NCI-H774 (cell line): ENCODE measurements at places on chromosomes 7 and 10.

GRCh38 chr7:151085691-151086620 lies at the start of gene AGAP3:
Gene AGAP3 (plus strand): TSS chr7:151086475. CDS start chr7:151086742, 267 bp downstream.
- DNase-seq = peak; percentile 81

DNA sequence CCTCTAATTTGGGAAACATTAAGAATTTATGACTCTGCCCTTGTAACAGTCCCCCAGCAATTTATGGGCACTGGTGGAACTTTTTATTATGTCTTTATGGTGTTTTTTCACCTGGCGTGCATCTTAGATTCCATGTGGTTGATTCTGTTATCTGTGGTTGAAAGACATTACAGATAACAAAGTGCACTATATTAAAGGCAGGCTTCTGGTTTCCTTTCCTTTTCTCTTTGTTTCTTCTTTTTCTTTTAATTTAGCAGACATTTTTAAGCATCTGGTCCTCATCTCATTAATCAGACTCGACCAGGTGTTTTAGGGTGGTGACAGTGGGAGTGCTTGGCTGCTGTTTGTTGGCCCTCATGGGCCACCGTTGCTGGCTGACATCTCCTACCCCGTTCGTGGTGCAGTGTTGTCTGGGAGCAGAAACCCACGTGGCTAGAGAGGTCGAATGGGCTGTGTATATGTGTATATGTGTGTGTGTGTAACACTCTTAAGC lies 77.4 kb downstream of the LRMDA start:
- DNase-seq = no peak

DNA sequence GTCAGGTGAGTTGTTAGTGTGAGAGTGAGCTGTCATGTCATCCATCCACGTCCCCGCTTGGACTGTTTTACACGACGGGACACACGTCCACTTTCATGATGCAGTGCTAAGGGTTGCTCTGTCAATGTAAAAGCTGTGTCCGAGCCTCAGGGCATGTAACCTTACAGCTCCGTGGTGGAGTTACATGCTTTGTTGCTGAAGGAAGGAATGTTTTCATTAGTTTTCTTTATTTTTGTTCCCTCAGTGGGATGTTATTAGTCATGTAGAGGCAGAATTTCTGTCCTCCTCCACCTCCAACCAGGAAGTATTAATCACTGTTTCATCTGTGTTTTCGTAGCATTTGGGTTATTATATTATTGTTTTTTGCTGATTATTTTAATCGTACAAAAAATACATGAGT lies 88.6 kb downstream of the NRG3 start:
- no peak for DNase-seq

- DNase-seq = peak; percentile 86
Measured at GRCh38 chr7:20786779-20787659, at the start of gene SP8. Gene SP8 (minus strand): TSS chr7:20786886. CDS start chr7:20786798, 88 bp downstream.

DNA sequence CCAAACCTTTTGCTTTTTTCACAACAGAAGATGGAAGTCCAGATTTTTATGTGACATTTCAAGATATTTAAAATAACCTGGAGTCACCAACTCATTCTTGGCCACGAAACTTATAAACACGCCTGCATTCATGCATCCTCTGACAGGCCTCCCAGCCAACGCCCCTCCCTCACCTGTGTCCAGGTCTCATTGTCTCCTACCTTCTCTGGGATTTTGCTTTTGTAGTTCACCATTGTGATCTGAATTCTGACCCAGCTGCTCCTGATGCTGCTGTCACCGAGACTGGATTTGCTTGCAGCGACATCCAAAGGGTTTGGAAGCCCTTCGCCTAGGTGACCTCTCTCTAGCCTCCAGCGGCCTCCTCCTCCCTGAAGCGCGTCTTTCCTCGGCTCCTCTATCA lies 10.8 kb downstream of the ZNF467 start:
- DNase-seq = no peak

DNA sequence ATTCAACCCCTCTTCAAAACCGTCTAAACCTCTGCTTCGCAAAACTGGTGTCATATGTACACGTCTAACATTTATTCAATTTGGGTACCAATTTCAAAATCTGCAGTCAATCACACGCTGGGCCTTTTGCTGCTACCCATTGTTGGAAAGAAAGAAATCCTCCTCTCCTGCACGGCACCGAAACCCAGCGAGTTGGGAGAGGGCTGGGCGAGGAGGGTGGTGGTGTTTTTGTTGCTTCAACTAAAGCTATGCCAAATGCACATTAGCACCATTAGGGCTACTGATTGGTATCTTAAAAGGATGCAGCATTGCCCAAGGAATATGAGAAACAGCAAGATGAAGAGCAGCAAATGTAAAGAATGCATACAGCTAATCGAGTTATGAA lies 7.8 kb downstream of the EBF3 start:
- no peak for DNase-seq

DNA sequence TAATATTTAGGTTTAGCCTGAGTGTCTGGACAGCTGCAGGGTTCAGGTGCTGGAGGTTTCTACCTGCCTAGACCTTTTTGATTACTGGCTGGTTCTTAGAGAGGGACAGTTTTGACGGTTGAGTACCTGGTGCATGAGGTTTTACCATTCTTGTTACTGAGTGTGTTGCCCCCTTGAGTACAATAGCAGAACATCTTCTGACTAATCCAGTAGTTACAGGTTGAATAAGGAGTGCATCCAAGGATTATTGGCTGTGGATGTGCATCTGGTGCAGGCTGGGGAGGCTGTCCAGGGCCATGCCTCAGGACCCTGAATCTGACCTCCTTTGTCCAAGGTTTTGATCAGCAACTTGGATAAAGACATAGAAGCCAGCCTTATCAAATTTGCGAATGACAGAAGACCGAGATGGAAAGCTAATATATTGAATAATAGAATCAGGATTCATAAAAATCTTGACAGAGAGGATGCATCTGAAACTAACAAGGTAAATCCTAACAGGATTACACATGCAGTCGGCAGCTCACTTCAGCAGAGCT lies 23.1 kb downstream of the PLPP4 start:
- DNase-seq = no peak

GRCh38 chr10:35890676-35891495 lies 248.8 kb upstream of the FZD8 start:
- DNase-seq = no peak

GRCh38 chr10:606762-607544 lies 82.5 kb downstream of the DIP2C start:
- DNase-seq = no peak

GRCh38 chr7:74038194-74038961 lies 10.4 kb downstream of the ELN start:
- no peak for DNase-seq

DNA sequence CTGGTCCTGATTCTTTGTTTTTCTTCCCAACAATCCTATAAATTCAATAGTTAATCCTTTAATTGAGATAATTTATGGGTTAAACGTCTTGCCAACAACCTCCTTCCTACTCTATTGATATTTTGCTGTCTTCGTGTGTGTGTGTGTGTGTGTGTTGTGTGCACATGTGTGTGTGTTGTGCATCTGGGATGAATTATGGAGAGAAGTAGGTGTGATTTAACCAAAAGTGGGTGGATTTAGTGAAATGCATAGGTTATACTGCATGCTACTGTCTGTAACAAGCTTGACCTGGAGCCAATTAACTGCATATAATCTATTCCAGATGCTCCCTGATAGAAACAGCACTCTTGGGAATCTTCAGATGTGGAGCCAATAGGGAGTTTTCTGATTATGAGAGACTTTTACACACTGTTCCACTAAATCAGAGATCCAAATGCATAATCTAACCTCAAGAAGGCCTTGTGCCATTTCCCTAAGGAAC lies 61.2 kb downstream of the SEMA3D start:
- no peak for DNase-seq

GRCh38 chr7:116571037-116571436 lies 46.2 kb downstream of the CAV1 start:
- DNase-seq = no peak

DNA sequence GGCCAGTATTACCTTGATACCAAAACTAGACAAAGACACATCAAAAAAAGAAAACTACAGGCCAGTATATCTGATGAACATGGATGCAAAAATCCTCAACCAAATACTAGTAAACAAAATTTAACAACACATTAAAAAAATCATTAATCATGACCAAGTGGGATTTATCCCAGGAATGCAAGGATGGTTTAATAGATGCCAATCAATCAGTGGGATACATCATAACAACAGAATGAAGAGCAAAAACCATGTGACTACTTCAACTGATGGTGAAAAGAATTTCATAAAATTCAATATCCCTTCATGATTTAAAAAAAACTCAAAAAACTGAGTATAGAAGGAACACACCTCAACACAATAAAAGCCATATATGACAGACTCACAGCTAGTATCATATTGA lies 25.2 kb upstream of the UBN2 start:
- no peak for DNase-seq

DNA sequence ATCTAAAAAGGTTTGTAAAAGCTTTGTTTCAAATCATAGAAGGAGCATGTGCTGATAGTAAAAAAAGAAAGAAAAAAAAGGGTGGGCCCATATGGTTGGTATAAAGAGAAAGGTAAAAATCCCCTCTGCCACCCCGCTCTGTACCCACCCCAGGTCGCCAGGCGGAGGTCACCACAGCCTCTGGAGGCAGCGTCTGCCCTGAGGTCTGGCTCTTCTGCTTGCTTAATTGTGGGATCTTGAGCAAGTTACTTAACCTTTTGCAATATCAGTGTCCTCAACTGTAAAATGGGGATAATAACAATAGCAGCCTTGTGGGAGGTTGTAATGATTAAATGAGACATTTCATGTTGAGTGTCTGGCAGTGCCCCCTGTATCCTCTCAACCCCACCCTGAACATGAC lies 10.7 kb upstream of the PCBD1 start:
- DNase-seq = no peak

GRCh38 chr10:71582506-71583475 lies 136.8 kb downstream of the C10orf105 start:
- DNase-seq = no peak

- no peak for DNase-seq
Measured at GRCh38 chr10:29612657-29613056, 22.1 kb downstream of the SVIL start.

DNA sequence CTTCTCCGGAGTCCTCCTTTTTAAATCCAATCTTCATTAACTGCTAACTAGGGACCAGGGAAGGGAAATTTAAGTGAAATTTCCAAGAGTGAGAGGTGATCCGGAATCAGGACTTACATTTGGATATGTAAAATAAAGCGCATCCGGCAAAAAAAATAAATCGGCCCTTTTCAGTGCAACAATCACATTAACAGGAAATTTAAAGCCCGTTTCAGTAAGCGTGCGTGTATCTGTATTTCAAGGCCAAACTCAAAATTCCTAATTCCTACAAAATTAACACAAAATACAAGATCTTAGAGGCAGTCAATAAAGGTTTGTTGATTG lies 771 bp downstream of the DNAJC9 start:
- no peak for DNase-seq

DNA sequence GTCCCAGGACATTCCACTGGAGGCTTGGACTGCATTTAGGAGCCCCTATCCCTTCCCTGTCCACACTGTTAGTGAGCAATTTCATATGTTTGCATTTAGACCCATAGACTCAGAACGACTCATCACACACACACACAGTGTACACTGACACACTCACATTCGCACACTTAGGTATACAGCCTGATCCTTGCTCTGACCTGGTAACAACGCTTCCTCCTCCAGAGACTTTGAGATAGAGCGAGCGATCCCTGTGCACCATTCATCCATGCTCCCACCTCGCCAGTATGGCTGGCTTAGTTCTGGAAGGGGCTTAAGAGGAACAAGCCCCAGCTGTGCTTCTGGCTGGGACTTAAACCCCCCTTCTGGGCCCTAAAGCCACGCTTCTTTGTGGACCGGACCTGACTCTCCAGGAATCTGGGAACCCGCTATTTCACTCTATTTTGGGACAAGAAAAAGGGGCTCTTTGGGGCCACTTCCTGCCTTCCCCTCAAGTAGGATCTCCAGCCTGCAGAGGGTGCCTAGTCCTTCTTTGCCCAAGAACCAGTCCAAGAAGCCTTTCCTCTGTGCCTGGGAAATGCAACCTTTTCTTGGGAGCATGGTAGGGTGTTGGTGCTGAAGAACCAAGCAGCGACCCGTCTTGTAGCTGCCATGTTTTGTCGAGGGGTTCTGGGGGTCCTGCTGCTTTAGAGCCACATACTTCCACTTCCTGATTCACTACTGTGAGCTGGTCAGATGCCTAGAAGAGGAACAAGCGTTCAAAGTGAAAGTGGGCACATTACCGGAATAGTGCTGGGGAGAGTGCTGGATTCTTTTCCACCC lies 1.1 kb upstream of the HOXA13 start:
- DNase-seq = no peak

GRCh38 chr10:110490640-110491039 lies 7.1 kb upstream of the DUSP5 start:
- DNase-seq = no peak

- no peak for DNase-seq
Measured at GRCh38 chr7:2736411-2736914, 48.5 kb downstream of the AMZ1 start.

- no peak for DNase-seq
Measured at GRCh38 chr10:75405598-75406461, 4.3 kb upstream of the ZNF503 start.

- no peak for DNase-seq
Measured at GRCh38 chr7:69814421-69814962, 216.2 kb downstream of the AUTS2 start.

- no peak for DNase-seq
Measured at GRCh38 chr10:29725133-29725720, 90.5 kb upstream of the SVIL start.

- no peak for DNase-seq
Measured at GRCh38 chr10:110398419-110399105, 93.8 kb upstream of the SMNDC1 start.

DNA sequence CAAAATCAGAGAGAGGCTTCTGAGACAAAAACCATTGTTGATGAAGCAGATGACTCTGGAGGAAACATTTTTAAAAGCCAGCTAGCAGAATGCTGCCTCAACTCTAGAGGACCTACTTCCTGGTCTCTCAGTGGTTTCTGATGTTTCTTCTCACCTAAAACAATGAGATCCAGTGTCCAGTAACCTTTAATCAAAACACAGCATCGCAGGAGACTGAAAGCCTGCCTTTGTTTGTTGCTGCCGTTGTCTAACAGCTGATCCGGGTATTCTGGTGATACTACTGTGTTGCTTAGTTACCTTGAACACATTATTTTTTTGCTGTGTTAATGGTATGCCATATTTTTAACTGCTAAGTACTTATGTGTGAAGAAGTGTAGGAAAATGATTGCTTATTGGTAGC lies 70.9 kb downstream of the WIPF3 start:
- DNase-seq = peak; percentile 17

- no peak for DNase-seq
Measured at GRCh38 chr10:10489076-10489475, 528.6 kb upstream of the CELF2 start.

GRCh38 chr7:55288070-55288824 lies 76.9 kb upstream of the LANCL2 start:
- no peak for DNase-seq

DNA sequence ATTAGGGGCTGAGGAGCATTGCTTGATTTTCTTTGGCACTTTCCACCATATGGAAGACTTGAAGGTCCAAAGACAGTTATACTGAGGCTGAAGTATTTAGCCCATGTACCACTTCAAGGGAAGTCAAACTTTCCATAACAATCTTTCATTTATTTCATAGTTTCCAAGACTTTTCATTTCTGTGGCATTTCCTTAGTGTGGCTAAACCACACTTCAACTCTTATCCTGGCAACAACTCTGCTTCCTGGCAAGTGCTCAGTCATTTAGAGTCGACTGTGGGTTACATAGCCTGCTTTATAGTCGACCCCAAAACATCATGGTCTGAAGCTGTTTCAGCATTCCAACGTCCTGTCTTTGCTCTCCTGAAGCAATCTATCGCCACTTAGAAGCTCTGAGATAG lies 343.0 kb upstream of the SEMA3D start:
- DNase-seq = no peak

- DNase-seq = no peak
Measured at GRCh38 chr7:5198741-5199140, 8.7 kb downstream of the WIPI2 start.
